ENCODE measurements at places on chromosomes 1 and 21.

DNA sequence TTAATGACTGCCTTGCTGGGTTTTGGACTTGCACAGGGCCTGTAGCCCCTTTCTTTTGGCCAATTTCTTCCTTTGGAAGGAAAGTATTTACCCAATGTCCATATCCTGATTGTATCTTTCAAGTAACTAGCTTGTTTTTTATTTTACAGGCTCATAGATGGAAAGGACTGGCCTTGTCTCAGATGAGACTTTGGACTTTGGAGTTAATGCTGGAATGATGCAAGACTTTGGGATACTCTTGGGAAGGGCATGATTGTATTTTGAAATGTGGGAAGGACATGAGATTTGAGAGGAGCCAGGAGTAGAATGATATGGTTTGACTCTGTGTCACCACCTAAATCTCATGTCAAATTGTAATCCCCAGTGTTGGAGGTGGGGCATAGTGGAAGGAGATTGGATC, 140.1 kb downstream of the C1orf94 start:
- DNase-seq = no peak

DNA sequence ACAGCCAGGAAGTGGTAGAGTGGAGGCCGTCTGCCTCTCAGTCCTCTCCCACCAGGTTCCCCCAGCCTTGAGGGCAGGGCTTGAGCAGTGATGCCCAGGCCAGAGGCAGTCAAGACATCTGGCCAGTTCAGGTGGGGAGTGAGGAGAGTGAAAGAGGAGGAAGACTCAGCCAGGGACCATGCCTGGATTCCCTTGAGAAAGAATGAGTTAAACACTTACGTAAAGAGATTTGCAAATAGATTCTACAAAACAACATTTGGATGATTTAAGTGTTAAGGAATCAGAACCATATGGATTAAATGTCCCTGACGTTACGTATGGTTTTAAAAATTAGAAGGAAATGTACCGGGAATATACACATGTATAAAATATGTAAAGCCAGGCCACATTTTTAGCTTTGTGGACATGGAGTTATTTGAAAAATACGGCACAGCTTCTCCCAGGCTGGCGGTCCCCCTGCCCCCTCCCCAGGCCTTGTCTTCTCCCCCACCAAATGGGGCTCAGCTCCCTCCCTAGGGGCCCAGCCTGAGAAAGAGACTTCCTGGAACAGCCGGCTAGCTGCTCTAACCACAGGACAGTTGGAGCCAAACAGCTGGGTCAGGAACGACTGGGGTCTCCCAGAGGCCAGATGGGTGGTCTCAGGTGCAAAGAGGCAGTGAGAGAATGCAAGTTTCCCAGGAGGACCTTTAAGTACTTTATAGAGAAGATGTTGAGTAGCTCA, 188.3 kb upstream of the EDN2 start:
- DNase-seq = no peak

DNA sequence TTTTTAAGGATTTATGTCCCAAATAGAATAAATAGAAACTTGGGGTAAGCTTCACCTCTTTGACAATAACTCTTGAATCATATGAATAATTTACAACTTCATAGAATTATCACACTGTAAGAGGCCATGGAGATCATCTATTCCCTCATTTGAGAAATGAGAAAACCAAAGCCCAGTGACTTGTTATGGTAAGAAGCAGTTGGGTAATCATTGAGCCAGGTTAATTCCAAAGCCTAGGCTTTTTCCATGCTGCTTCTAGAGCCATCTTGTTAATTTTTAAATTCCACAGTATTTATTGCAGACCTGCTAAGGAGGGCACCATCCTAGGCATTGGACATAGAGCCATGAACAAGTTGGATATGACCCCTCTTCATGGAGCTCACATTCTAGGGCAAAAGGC, 160.5 kb downstream of the CDC7 start:
- DNase-seq = no peak

DNA sequence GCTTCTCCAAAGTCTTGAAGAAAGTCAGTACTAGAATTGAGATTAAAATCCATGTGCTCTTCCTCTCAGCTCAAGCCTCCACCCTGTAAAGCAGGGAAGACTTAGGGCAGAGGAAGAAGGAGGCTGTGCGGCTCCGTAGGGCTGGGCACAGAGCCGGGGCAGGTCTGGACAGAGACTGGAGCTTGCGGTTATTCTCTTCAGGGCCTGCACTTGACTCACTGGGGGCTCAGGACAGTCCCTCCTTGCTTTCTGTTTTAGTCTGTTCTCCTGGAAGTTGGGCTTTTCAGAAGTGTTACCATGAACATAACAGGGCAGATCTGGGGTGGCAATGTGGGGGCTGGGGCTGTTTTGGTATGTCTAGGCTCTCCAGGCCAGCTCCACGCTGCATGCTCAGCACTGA, 21.6 kb upstream of the TRABD2B start:
- peak; percentile 71 for DNase-seq

- peak; percentile 15 for DNase-seq
Observed at GRCh38 chr1:178189814-178190213, 95.9 kb downstream of the RASAL2 start.

DNA sequence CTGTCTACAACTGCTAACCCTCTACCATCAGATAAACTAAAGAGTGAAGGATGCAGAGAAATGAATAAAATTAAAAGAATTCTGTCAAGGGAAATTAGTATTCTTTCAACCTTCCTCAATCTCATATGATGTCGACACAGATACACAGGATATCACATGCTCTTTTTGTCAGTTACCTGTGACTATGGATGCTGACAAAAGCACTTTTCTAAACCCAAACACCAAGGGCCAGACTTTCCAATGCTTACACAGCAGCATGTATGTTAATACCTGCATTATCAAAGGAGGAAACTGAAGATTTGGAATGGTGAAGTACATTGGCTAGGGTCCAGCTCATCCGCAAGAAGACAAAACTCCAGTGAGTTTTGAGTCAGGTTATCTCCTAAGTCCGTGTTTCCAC, 294.0 kb downstream of the SMYD3 start:
- no peak for DNase-seq

DNA sequence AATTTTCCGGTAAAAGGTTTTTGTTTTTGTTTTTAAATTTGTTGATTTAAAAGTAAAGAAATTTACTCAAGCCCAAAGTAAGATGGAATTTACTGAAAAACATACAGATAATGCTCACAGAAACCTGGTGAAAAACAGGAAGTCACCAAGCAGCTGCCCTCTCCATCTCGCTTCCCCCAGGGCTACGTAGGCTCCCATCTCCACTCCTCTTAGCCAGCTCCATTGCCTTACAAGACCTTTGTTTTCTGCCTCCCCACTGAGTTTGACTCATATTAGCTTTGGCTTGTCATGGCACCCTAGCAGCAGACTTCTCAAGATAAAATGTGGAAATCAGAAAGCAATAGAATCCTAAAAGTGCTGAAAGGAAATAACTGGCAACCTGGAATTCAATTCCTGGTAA, 57.9 kb downstream of the PHTF1 start:
- no peak for DNase-seq

GRCh38 chr21:38561205-38561604, 62.9 kb upstream of the ERG start:
- DNase-seq = no peak

- DNase-seq = no peak
Observed at GRCh38 chr1:112637254-112638109, 17.9 kb downstream of the CAPZA1 start.

DNA sequence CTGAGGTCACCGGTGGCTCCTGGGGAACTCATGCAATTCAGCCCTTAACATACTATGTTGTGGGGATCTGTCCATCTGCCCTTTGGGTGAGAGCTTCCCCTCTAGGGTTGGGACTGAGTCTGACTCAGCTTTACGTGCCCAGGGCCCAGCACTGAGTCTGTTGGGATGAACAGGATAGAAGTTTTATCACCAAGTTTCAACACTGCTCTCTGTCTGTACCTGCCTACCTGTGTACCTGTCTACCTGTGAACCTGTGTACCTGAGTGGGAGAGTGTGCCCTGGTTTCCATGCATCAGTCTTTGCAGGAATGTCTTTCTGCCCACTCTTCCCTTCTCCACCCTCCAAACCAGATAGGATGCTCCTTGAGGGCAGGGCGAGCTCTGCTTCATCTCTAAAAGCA, 90.6 kb upstream of the POU3F1 start:
- DNase-seq = no peak

DNA sequence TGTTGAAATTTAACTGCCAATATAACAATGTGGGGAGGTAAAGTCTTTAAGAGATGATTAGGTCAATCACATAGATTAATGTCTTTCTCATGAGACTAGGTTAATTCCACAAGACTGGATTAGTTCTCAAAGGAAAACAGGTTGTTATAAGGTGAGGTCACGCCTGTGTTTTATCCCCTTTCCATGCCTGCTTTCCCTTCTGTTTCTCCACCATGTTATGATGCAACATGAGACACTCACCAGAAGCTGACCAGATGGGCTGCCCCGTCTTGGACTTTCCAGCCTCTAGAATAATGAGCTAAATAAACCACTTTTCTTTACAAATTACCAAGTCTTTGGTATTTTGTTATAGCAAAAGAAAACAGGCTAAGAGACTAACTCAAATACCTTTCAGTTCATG, 70.8 kb downstream of the DDAH1 start:
- no peak for DNase-seq

GRCh38 chr1:23478896-23479665, 4.9 kb downstream of the ASAP3 start:
- DNase-seq = peak; percentile 42

- DNase-seq = no peak
Observed at GRCh38 chr1:40399984-40400704, 26.6 kb downstream of the SMAP2 start.

DNA sequence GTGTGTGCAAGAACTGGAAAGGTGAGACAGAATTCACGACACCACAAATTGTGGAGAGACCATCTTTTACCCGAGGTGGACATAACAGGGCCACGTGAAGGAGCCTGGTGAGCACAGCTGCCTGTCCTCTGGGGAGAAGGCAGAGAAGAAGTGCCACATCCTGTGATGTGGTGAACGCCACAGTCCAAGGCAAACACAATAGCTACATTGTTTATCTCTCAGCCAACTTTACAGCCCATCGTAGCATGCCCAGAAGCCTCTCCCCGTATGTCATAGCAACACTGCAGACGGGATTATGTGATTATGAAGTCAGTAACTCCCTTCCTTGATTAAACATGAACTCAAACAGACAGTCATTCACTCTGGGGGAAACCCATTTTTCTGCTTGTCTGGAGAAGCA, 612.2 kb downstream of the SMYD3 start:
- no peak for DNase-seq

GRCh38 chr1:95095833-95096217, 21.3 kb upstream of the TLCD4 start:
- DNase-seq = no peak

DNA sequence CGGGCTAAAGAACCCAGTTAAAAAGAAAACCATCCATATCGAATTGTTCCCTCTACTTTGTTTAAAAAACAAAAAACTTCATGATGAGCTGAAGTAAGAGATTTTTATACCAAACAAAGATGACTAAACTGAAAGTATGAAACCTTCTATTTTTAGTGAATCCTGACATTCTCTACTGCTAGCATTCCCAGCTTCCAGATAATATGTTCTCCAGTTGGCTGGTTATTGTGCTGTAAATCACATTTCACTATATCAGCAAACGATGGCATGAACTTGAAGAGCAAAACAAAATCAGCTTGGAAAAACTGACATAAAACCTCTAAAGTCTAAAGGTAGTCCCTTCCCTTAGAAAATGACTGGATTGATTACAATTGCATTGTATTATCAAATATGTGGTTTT, 68.1 kb upstream of the APP start:
- no peak for DNase-seq

DNA sequence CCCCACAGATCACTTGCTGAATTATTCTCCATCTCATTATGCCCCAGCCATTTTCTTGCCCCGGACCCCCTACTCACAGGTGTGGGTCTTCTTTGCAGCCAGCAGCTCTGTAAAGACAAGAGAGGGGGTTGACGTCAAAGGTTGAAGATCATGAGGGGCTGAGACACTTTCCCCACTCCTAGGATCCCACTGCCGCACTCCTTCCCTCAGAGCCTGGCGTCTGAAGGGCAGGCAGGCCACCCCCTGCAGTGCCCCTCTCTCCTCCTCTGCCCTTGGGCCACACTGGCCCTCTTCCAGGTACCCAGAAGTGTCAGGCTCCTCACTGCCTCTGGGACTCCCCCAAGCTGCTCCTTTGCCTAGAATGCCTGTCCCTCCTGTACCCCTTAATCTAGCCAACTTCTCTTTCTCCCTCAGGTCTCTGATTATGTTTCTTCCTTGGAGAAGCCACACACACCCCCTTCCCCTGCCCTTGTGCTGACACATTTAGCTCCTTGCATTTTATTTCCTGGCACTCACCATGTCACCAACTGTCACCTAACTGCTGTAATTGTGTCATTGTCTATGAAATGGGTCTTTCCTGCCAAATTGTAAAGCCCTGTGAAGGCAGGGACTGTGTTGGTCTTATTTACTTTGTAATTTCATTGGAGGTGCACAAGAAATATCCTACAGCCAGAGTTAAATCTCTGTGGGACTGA, 2.1 kb downstream of the RORC start:
- DNase-seq = no peak

GRCh38 chr1:199859491-199859933, 168.0 kb upstream of the NR5A2 start:
- DNase-seq = peak; percentile 90

DNA sequence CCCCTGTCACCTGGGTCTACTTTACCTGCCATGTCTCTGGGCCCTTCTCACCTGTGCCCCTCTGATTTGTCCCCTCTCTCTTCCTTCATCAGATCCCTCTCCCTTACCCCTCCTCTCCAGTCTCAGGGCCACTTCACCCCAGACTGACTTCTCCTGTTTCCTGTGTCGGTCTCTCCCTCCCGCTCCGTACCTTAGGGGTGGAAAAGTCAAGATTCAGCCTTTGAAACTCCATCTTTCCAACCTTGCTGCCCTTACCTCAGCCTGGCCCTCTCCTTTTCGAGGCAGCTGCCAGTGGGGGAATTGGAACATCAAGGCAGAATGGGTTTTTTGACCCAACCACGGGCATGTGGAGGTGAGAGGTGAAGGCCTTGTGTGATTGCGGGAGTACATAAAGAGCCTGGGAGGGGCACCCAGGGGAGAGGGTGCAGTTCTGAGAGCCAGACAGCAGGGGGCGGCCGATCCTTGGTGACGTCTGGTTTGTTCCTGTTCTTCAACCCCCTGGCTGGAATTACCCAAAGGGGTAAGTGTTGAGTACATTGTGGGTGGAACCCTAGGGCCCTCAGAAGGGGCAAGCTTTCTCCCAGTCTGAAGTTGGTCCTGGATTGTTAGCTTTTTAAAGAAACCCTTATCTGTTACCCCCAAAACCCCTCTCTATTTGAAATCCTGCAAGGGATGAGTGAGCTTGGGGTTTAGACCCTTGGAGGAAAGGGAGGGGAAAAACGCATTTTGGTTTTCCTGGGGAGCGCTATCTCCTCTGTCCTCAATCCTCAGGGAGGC, 12.3 kb upstream of the DMBX1 start:
- DNase-seq = peak; percentile 92

All from RWPE1 (cell line).